ENCODE measurements at places on chromosomes 4 and X.

DNA sequence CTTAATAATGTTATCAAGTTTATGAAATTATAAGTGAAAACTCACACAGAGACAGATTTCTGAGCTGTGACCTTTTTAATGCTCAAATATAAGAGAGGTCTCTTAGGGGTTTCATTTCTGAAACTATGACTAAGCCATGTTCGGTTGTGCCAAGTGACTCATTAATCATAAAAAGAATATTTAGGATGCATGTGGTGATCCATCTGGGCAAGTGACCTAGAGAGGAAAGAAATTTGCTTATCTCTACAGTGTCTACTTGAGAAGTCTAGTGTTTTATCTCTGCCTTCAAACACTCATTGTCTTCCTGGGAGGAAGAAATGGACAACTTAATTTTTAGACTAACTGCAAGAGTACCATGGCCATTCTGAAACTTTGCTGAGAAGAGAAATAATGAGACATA lies 545.3 kb upstream of the GRID2 start:
- no peak overlapping the region for H3K4me3 ChIP-seq
- no peaks in the 10 kb centered on the region for H3K4me1 ChIP-seq
- H3K36me3 ChIP-seq = no peaks in the 10 kb centered on the region
- DNase-seq = peak; percentile 6
- no peaks in the 10 kb centered on the region for H3K27me3 ChIP-seq
- no peak overlapping the region for H3K27ac ChIP-seq

DNA sequence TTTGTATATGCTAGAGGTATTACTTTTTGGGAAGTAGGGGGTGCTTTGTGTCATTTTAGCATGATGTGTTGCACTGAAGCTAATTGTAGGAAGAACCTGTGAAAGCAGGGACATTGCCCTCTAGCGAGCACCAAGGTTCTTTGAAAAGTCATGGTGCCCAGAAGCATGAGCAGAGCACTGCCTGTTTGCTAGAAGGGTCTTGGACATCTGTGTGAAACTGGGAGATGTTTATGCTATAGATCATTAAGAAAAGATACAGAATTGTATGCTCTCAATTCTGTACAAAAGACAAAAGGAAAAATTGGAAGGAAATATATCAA lies 14.7 kb downstream of the GRPR start:
- H3K36me3 ChIP-seq = no peaks in the 10 kb centered on the region
- H3K27ac ChIP-seq = no peak overlapping the region
- DNase-seq = no peak
- H3K27me3 ChIP-seq = peaks cover 8% of the 10 kb centered on the region
- H3K4me3 ChIP-seq = no peak overlapping the region
- no peaks in the 10 kb centered on the region for H3K4me1 ChIP-seq

- no peaks in the 10 kb centered on the region for H3K36me3 ChIP-seq
- H3K4me3 ChIP-seq = no peak overlapping the region
- no peak overlapping the region for H3K27ac ChIP-seq
- no peaks in the 10 kb centered on the region for H3K27me3 ChIP-seq
- DNase-seq = peak; percentile 70
- peaks cover 4% of the 10 kb centered on the region for H3K4me1 ChIP-seq
Observed at GRCh38 chr4:89753601-89754066, 83.3 kb downstream of the SNCA start.

GRCh38 chrX:10769696-10770619 lies 149.6 kb upstream of the MID1 start:
- DNase-seq = no peak
- H3K4me1 ChIP-seq = no peaks in the 10 kb centered on the region
- H3K4me3 ChIP-seq = peak overlapping the region; percentile 3

DNA sequence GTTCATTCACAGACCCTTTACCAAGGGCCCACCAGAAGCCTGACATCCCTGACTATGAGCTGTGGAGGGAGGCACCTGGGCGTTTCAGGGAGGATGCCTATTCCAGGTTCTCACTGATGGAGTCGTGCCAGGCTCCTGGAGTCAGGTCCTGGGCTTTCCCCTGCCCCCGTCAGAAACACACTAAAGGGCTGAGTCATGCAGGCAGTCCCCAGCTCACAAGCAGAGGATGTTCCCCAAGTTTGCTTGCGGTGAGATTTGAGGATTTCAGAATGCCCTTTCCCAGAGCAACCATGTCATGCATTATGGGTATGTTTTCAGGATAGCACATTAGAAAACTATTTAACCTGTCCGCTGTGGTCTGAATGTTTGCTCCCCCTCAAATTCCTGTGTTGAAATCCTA lies 45.2 kb downstream of the FHDC1 start:
- DNase-seq = no peak
- H3K27ac ChIP-seq = no peak overlapping the region
- no peaks in the 10 kb centered on the region for H3K4me1 ChIP-seq
- no peaks in the 10 kb centered on the region for H3K36me3 ChIP-seq
- H3K27me3 ChIP-seq = no peaks in the 10 kb centered on the region
- H3K4me3 ChIP-seq = no peak overlapping the region

DNA sequence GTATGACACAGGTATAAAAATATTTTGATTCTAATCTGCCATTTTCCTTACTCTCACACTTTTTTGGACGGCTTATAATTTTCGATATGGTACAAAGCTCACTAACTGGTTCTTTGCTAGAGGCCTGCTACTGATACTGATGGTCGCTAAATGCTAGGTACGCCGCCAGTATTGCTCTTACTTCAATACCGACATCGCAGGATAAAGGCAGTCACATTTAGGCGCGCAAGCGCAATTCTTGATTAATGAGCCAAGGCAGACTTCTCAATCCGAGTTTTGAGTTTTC lies 557 bp upstream of the USP38 start:
- H3K27me3 ChIP-seq = no peaks in the 10 kb centered on the region
- no peak for DNase-seq
- peak overlapping the region; percentile 96 for H3K4me3 ChIP-seq
- H3K27ac ChIP-seq = peak overlapping the region; percentile 86
- H3K4me1 ChIP-seq = peaks cover 16% of the 10 kb centered on the region
- no peaks in the 10 kb centered on the region for H3K36me3 ChIP-seq

GRCh38 chr4:2941138-2942036 lies 21.8 kb downstream of the NOP14 start:
- DNase-seq = no peak
- no peaks in the 10 kb centered on the region for H3K27me3 ChIP-seq
- no peak overlapping the region for H3K27ac ChIP-seq
- H3K4me3 ChIP-seq = no peak overlapping the region

- no peaks in the 10 kb centered on the region for H3K36me3 ChIP-seq
- no peaks in the 10 kb centered on the region for H3K27me3 ChIP-seq
- DNase-seq = no peak
- H3K4me3 ChIP-seq = no peak overlapping the region
- no peak overlapping the region for H3K27ac ChIP-seq
Observed at GRCh38 chrX:38052096-38052495, 45.7 kb downstream of the SYTL5 start.

DNA sequence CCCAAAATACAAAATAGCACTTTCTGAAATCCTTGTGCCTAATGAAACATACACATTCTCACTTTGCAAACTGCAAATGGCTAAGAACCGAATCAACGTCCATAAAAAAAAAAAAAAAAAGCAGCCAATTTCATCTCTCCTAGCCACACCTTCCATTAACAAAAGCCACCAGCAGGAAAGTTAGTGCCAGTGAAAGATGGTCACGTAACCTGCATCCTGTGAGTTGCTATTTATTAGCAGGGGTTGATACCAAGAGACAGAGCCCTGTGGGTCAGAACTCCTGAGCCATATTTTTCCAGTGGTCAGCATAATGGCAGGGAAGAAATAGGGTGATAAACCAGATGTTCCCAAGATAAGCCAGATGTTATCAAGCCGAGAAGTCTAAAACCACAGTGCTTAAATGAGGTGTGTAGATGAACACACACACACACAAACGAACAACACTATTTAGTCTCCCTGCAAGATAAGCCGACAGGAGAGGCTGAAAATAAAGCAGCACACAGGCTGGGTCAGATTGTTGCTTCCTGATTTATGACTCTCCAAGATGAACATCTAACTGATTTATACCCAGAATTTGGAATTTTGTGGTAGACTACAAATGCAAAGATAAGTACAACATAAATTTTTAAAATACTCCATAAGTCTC lies 11.5 kb downstream of the PPARGC1A start:
- no peaks in the 10 kb centered on the region for H3K4me1 ChIP-seq
- DNase-seq = no peak
- peaks cover 11% of the 10 kb centered on the region for H3K36me3 ChIP-seq
- no peaks in the 10 kb centered on the region for H3K27me3 ChIP-seq

DNA sequence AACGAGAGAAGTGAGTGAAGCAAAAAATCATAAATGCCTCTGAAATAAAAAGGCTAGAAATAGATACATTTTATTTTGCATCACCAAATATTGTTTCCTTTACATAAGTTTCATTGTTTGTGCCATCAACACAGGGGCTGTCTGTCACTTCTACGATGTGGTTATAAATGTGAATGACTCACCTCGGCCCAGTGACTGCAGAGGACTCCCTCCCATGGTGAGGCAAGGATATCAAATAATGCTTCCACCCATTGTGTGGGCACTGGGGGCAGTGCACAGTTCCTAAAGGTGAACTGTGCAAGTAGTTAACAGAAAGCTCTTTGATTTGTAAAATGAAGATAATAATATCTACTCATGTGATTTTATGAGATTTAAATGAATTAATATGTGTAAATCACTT lies 230.3 kb upstream of the NEIL3 start:
- no peaks in the 10 kb centered on the region for H3K36me3 ChIP-seq
- H3K27ac ChIP-seq = no peak overlapping the region
- no peak overlapping the region for H3K4me3 ChIP-seq
- DNase-seq = no peak
- H3K4me1 ChIP-seq = peaks cover 2% of the 10 kb centered on the region
- H3K27me3 ChIP-seq = no peaks in the 10 kb centered on the region

DNA sequence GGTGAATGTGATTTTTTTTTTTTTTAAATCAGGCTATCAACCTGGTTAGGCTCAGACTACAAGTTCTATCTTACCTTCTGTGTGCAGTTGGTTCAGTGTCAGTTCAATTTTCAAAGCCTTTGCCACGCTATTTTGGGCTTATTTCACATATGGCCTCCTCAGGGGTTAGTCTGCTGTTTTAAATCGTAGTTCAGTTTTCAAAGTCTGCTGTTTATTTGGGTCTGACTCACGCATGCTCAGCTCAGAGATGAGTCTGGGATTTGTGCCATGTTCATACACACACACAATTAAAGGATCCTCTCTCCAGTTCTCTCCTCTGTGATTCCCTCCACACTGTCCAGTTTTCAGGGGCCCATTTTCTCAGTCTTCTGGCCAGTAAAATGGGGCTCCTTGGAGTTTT lies 32.3 kb upstream of the ZFX start:
- no peak overlapping the region for H3K4me3 ChIP-seq
- no peaks in the 10 kb centered on the region for H3K36me3 ChIP-seq
- no peak for DNase-seq
- H3K4me1 ChIP-seq = no peaks in the 10 kb centered on the region
- no peak overlapping the region for H3K27ac ChIP-seq

GRCh38 chr4:177671387-177671786 lies 229.2 kb upstream of the AGA start:
- H3K4me1 ChIP-seq = no peaks in the 10 kb centered on the region
- no peaks in the 10 kb centered on the region for H3K36me3 ChIP-seq
- no peak overlapping the region for H3K27ac ChIP-seq
- no peaks in the 10 kb centered on the region for H3K27me3 ChIP-seq

DNA sequence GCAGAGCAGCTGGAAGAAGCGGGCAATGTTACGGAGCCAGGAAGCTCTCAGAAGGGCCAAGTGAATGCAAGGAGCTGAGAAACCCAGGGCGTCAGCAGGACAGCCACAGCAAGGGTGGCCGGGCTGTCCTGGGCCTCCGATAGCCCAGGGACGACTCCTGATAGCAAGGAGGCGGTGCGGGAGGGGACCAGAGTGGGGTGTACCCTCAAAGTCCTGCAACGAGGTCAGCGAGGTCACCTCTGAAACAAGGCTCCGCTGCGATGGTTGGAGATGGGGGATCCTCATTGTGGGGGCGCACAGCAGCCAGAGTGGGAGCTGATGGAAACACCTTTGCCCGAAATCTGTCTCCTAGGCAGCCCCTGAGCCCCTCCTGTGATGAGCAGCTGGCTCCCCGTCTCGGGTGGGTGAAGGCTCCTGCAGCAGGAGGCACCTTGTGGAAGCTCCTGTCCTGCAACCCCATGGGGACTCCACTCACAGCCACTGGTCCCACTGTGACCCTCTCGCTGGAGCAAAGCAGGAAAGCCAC lies 4.3 kb upstream of the CCNQ start:
- H3K36me3 ChIP-seq = no peaks in the 10 kb centered on the region
- no peak for DNase-seq
- no peaks in the 10 kb centered on the region for H3K27me3 ChIP-seq
- H3K27ac ChIP-seq = no peak overlapping the region

All from kidney (tissue), 22 donors.